NCI-H187 treated with DMSO at 0.1 percent for 48 hours (cell line): ENCODE measurements at places on chromosomes 7 and 10.

DNA sequence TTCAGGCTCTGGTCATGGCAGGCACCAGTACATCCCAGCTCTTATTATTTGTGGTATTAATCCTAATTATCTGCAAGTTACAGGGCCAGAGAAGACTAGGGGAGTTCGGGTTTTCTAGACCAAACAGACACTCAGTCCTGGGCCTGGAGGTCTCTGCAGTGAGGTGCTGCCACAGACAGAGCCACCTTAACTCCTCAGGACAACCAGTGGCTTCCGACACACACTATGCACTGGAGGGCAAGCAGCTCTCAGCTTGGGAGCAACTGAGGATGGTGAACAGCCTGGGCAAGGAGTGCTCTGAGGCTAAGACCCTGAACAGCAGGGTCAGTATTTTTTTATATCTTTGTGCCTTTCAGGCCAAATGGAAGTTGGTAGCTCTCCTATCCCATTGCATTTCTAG lies 19.0 kb downstream of the ACTA2 start:
- no peak for DNase-seq

DNA sequence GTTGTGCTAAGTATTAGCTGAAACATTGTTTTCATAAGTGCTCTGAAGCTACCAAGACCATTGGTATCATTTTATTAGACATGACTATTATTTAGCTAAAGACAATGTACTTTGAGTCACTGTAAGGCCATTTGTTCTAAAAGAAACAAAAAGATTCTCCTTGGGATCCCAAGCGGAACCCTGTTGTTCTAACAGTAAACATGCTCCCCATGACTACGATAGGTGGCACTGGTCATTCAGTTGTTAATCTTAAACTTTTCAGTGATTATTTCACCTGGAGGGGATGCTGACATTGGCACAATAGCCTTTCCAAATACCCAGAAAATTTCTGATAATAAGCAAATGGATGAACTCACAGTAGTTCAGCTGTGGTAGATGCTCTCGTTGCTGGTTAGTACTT lies 715.0 kb downstream of the AUTS2 start:
- DNase-seq, result no peak

GRCh38 chr10:129056734-129057689 lies 410.0 kb upstream of the MGMT start:
- no peak for DNase-seq

DNA sequence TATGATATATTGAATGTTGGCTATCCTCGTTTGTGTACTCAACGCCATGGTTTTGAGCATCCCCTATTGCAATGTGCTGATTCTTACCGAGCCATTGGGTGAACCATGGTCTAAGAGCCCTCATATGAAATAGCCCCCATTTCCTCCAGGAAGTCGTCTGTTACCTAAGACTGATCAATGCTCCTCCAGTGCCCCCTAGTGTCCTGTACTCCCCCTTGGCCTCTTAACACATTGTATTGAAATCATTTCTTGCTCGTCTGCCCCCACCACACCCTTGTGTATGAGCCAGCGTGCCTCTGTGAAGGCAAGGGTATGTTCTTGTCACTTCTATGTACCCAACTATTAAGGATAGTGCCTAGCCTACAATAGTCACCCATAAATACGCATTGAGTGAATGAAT lies 11.2 kb upstream of the SLC35B4 start:
- DNase-seq, result peak; percentile 5

- no peak for DNase-seq
Observed at GRCh38 chr7:53485354-53485753, 449.9 kb downstream of the POM121L12 start.
